ENCODE measurements at places on chromosomes 16 and 17.

DNA sequence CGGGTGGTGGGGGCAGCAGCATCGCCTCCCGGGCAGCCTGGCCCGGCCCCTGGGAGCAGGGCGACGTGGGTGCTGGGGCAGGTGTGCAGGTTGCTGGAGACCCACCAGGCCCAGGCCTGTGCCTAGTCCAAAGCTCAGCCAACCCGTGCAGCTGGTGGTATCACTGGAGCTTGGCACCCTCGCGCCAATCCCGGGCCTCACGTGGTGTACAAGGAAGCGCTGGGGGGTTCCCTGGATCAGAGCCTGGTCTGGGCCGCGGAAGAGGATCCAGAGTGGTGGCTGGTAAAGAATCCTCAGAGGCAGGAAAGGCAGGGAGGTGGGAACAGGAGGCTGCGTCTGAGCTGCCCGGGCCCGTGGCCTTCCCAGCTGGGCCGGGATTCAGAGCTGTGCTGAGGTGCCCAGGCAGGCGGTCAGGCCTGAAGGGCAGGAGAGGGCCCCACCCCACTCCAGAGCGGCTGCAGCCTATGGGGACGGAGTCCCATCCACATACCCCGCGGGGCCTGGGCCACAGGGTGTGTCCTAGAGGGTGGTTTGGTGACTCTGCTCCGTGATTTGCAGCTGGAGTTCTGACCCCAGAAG is 36.2 kb downstream of the ZFPM1 start:
- DNase-seq = no peak

- DNase-seq = no peak
Observed at GRCh38 chr17:338442-339192, 14.0 kb downstream of the RPH3AL start.

DNA sequence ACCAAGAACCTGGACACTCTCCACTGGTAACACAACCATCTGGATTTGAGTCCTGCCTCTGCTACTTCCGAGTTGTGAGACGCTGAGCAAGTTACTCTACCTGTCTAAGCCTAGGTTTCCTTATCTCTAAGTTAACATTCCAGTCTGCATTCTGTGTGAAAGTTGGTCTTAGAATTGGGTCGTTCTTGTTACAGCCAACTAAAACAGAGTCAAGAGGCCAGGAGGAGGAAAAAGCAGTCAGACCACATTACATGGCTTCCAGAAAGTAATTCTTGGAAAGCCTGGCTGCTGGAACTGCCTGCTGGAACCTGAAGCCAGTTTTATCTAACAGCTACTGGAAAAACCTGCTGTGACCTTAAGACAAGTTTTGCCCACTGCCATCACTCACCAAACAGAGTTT is 38.4 kb upstream of the XYLT1 start:
- no peak for DNase-seq

GRCh38 chr16:81143921-81144471 is 47.8 kb upstream of the GCSH start:
- no peak for DNase-seq

DNA sequence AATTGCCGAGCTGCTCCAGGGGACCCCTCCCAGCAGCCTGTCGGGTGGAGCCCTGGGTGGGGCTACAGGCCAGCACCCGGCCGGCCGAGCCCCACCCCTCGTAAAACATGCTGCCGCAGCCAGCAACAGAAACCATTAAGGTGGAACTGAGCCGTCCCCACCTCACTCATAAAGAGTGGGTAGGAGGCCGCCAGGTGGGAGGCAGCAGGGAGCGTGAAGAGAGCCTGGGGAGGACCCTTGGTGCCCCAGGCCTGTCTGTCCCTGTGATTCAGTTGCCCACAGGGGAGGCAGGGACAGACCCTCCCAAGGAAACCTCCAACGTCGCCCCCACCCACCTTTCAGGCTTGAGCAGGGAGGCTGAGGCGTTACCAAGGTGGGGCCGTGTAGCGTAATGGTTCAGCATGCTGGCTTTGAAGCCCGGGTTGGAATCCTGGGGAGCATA is 8.4 kb downstream of the FOXN1 start:
- no peak for DNase-seq

- DNase-seq = peak; percentile 90
Observed at GRCh38 chr17:80147035-80147822, at the start of gene EIF4A3. Gene EIF4A3, minus strand, starts transcription at chr17:80147128. Its CDS starts 167 bp downstream, at chr17:80146961.

GRCh38 chr17:75365009-75365930 is 40.2 kb downstream of the GRB2 start:
- no peak for DNase-seq

GRCh38 chr17:79174905-79175856 is 100.6 kb downstream of the ENGASE start:
- no peak for DNase-seq

- no peak for DNase-seq
Observed at GRCh38 chr17:10327640-10328039, 45.2 kb downstream of the MYH13 start.

DNA sequence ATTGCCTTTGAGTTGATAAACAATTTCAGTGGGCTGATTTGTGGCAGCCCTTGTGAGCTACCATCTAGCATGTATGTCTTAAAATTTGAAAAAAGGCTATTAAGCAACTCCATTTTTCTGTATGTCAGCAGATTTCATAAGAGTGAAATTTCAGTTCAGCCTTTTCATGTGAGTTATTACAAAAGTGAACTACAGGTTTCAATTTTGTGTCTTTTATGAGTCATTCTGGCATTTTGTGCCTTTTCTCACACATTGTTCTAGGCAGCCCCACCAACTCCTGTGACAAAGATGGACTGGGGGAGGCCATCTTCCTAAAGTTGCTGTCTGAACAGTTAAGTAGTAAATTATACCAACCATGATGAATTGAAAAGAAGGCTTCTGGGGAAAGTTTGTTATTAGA is 52.1 kb downstream of the USP10 start:
- no peak for DNase-seq

DNA sequence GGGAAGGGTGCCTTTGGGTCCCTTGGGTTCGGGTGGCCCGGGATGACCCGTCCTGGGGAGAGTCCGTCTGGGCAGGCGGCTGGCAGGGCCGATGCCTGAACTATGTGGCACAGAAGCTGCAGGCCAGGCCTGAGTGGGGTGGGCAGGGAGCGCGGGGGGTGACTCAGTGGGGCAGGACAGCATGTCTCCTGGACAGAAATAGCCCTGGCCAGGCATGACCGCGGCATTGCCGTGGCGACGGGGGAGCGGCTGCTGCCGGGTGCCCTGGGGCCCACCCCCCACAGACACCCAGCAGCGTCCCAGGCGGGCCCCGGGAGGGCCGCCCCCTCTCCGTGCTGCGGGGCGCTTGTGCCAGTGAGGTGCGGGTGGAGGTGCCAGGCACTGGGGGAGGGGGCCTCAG is 1.8 kb upstream of the C1QTNF8 start:
- no peak for DNase-seq

DNA sequence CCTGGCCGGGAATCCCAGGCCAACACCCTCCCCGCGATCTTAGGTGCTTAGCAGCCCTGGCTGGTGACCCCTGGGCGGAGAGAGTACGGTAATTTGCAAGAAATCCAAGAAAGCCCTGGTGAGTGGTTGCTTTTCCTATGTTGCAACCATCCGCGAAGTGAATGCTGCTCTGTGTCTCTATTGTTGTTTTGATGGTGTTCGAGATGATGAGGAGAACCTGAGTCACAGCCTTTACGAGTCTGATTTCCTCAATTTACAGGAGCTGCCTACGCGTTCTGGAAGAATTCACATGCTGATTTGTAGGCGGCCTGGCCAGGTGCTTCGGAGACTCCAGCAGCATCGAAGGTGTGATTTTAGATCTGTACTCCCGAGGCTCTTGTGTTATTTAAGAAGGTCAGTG is 63.3 kb downstream of the TMEM235 start:
- DNase-seq = no peak

- no peak for DNase-seq
Observed at GRCh38 chr17:9261081-9262012, 240.0 kb downstream of the NTN1 start.

DNA sequence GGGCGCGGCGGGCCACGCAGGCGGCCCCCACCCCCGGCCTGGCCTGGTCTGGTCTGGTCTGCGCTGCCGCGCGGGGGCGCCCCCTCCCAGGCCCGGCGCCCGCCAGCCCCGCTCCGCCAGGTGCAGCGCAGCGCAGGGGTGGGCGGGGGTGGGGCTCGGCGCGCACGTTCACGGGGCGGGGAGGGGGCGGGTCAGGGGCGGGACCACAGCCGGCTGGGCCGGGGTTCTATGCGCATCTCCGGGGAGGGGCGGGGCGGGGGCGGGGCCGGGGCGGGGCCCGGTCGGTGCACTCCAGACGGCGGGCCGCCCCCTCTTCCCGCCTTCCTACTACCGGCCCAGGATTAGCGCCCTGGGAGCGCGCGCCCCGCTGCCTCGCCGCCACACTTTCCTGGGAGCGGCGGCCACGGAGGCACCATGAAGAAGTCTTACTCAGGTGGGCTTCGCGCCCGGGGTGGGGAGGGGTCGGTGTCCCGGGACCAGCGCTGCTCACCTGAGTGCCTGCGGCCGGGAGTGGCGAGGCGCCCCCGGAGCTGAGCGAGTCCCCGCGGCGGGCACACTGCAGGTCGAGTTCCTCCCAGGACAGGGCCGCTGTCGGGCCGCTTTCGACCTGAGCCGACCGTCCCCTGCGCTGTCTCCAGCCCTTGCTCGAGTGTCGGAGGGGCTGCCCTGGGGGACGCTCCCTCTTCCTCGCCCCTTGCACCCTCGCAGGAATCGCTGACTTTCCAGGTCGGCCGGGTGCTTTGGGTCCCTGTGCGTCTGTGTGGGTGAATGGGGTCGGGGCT is 140.5 kb downstream of the SEC14L1 start:
- DNase-seq = no peak

- no peak for DNase-seq
Observed at GRCh38 chr17:20063665-20064648, 54.8 kb downstream of the SPECC1 start.

DNA sequence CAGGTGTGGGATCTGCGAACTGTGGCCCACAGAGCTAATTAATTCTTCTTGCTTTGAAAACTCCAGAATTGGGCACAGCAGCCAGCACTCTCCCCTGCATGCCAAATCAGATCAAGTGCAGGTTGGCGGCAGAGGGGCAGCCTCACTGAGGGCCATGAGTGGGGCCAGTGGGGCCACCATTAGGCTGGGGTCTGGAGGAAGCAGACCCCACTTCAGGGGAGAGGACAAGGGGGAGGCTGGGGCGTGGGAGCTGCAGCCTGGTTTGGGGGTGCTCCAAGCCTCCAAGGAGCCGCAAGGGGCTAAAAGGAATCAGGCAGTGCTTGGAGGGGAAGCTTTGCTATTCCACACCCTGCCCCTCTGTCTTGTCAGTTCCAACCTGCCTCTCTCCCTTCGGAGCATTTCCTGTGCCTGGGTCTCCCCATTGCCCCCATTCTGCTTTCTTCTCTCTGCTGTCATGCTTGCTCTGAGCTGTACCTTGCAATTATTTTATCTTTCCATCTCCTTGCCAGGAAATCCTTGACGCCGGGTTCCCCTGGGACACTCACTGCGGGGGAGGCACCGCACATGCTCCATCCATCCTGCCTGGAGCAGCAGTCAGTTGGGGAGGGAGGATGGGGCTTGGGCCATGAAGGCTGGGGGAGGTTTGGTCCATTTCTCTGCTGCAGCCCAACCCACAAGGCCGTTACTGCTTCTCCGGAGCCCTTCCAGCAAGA is 3.3 kb upstream of the ABCC3 start:
- DNase-seq = no peak

All from esophagus squamous epithelium (tissue), 5 donors.